Epithelial cell of proximal tubule (primary cell): ENCODE measurements at places on chromosomes 6 and 20. TPM values are rescaled to one million over a fixed set of nuclear protein-coding genes. Genes with fewer than 3 reads are reported as not detected.

DNA sequence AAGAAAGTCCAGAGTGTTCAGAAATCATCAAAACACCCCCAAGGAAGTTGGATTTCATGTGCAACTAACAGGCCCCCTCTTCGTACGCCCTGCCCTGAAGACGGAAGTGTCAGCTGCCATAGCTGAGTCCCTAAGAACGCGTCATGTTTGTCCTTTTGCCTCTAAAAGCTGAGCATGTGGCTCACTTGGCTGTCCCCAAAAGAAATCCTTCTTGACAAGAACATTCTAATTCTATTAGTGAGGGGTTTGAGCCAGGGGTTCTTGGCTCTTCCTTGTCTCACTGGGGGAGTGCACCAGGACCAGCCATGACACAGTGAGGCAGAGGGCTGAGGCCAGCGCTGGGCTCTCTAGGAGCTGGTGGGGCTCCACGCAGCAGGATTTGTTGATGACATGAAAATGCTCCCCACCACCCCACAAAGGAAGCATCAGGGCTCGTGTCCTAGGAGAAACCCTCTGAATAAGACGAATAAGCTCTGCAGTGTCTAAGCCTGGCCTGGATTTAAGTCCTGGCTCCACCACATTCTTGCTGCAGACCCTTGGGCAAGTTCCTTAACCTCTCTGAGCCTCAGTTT is 20.0 kb upstream of the SPO11 start:
- no peak for DNase-seq

- no peak for DNase-seq
Measured at GRCh38 chr20:7399114-7399513, 541.1 kb downstream of the HAO1 start.

DNA sequence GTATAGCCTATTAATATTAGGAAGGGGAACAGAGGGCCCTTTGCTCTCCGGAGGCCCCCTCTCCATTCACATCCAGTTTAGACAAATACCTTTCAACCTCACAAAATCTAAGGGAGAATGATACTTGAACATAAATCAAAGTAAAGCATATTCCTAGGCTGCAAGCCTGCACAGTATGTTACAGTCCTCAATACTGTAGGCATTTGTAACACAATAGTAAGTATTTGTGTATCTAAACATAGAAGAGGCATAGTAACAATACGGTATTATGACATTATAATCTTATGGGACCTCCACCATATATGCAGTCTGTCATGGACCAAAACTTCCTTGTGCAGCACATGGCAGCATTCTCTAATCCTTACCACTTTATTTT is 2.3 kb upstream of the TREM1 start:
- DNase-seq, result no peak

DNA sequence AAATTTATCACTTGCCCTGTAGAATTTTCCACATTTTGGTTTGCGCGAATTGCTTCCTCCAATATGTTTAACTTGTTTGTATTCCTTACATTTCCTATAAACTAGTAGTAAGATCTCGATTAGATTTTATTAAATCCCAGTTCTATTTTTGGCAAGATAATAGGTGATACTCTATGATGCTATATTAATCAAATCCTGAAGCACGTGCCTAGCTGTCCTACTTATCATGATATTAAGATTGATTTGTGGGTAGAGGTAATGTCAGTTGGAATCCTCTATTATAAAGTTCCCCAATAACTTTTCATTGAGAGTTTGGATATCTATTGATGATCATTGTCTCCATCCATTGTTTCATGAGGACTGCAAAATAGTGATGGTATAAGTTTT is 82.8 kb upstream of the RIPOR2 start:
- no peak for DNase-seq

- DNase-seq, result no peak
Measured at GRCh38 chr6:14240411-14241166, 123.0 kb downstream of the CD83 start.

- no peak for DNase-seq
Measured at GRCh38 chr6:14921170-14921569, 324.7 kb upstream of the JARID2 start.

DNA sequence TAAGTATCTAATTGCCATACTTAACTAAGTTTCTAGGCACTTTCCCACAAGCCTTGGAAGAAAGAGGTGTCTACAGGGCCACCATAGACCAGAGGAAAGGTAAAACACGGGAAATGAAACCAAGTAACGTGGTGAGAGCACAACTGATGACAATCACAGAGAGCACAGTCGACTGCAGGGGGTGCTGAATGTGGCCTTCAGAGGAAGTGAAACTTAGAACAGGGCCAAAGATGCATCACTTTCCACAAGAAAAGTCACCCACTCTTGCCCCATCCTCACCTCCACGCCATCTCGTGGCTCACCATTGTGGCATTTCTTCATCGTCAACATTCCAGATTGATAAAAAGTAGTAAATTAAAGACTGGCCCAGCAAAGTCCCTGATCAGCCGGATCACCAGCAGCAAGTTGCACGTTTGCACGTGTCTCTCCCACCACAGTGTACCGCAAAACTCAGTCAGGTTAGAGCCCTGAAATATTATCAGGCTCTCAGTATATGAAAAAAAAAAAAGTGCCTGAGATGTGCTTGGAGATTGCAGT is 31.4 kb downstream of the HIVEP2 start:
- DNase-seq, result no peak

- no peak for DNase-seq
Measured at GRCh38 chr6:53756396-53756795, 38.4 kb upstream of the LRRC1 start.

DNA sequence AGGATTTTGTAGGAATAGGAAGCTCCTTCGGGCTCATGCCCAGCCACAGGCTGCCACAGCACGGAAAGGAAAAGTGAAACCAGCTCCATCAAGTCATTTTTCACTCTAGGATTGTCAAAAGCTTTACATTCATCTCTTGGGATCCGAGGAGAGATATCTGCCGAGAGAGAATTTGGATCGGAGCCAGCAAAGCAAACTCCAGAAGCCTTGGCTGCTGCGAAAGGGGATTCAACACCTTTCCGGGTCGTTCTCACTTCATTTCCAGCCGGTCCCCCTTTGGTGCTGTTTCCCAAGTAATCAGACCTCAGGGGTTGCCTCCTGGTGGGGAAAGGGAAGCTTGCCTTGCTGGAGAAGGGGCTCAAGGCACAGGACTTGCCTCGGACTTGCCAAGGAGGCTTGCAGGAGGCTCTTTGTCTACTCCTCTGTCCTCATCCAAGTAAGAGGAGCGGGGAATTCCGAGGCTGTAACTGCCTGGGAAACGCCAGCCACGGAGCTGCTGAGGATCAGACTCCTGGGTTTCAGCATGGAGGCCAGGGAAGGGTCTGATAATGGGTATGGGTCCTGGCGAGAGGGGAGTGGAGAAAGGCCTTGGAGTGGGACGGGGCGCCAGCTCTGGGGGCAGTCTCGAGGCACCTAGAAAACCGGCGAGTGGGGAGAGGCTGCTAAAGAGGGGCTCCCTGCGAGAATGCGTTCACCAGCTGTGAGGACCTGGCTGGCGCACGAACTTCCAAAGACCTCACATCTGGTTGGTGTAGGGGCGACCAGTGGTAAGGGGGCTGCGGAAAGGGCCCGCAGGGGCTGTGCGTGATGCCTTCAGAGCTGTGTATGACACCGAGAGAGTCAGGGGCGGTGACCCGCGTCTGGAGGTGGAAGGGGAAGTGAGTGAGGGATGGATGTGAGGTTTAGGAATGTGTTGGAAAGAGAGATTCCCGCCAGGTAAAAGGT is 702 bp downstream of the ETV7 start:
- DNase-seq, result peak; percentile 31

GRCh38 chr6:81806793-81807565 is 54.5 kb upstream of the TENT5A start:
- DNase-seq, result no peak

- no peak for DNase-seq
Measured at GRCh38 chr6:103783329-103783728, 1076.4 kb downstream of the HACE1 start.

Gene SEL1L2
- total RNA-seq, result not detected in 2 replicates

Gene PPP1R3G
- 0.94 and 2.5 TPM in 2 replicates for total RNA-seq

Gene ADGRF5
- total RNA-seq, result 0.06 and 0.14 TPM in 2 replicates

Gene CYP21A2
- not detected in 2 replicates for total RNA-seq

Gene C20orf204
- under 0.01 TPM in 1 of 2 replicates, not detected in the other for total RNA-seq
